ENCODE measurements at places on chromosomes 4 and X.

- DNase-seq, result no peak
Measured at GRCh38 chr4:42871261-42871660, 21.3 kb upstream of the GRXCR1 start.

GRCh38 chr4:39635023-39635422 lies 3.6 kb downstream of the SMIM14 start:
- DNase-seq, result no peak

GRCh38 chr4:82394896-82395295 lies 21.1 kb upstream of the HNRNPD start:
- DNase-seq, result no peak

GRCh38 chr4:135838889-135839288 lies 1637.3 kb upstream of the PABPC4L start:
- no peak for DNase-seq

GRCh38 chr4:116016201-116016600 lies 902.8 kb upstream of the NDST4 start:
- peak; percentile 48 for DNase-seq

- DNase-seq, result no peak
Measured at GRCh38 chrX:87516717-87517121, 883 bp upstream of the KLHL4 start.

- no peak for DNase-seq
Measured at GRCh38 chr4:1623821-1624518, 60.1 kb downstream of the FAM53A start.

DNA sequence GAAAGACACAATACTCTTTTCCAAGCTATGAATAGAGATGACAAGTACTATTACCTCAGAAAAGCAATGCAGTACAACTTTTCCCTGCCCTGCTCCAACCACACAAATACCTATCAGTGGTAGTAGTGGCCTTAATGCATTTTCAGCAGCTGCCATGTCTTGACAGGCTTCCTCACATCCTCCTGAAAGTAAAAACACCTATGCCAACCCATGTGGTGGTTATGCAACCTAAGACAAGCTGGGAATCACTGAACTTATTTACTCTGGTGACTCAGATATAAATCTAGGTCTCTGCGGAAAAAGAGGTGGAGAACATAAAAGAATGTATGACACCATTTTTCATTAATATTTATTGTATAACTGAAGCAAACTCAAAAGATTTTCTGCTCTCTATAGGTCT lies 14.5 kb downstream of the WDFY3 start:
- no peak for DNase-seq

- no peak for DNase-seq
Measured at GRCh38 chr4:3176367-3177229, 72.4 kb upstream of the MSANTD1 start.

- DNase-seq, result no peak
Measured at GRCh38 chr4:26441102-26441501, 49.2 kb downstream of the CCKAR start.

DNA sequence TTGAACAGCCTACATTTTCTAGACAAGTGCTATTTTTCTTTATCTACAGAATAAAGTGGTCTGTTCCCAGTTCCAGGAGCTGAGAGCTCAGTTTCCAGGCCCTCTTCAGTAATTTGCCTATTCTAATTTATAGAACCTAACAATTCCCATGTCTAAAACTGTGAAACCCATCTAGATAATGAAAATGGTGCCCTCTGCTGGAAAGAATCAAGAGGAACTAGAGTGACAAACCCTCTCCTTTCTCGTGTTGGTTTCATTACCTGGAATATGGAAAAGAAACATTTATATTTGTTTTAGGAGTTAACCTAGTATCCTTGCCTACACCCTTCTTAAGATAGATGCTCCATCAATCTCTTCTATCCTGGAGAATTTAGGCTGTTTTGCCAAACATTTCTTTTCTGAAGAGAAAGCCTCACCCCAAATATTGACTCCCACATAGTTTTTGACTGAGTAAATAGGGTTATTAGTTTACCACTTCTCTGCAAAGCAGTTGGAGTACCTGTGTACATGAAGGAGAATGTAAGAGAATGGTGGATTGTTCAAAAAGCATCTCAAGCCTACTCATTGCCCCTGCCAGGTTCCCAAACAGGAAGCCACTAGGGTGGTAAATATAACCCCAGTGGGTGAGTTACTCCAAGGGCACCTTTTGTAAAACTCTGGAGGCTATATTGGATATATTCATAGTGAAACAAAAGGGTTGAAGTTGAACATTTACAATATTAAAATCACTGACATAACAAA lies 121.6 kb downstream of the RASL11B start:
- DNase-seq, result peak; percentile 22

DNA sequence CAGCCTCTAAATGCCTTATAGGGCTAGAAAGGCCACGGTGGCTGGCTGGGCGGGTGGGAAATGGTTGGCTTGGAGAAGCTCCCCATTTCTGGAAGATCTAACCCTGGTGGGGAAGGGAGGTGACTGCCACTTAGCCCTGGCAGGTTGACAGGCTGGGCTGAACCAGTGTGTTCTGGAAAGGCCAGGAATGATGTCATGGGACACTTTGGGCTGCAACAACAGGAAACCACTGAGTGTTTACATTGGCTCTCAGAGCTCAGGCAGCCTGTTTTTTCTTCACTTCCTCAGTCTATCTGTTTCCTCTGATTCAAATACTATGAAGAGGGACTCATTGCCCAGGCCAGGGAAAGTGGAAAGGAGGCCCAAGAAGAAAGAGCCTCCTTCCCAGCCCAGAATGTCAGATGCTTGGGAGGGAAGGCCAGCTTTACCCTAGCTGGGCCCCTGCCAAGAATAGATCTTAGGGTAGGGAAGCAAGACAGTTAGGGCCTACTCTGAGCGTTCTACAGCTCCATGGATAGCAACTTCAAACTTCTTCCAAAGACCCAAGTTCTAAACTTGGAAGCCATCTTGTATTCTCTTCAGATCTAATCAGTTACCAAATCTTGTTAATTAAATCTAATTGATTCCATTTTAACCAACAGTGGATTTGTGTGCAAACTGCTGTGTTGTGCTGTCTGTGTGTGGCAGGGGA lies 65.8 kb upstream of the MSN start:
- DNase-seq, result peak; percentile 75

DNA sequence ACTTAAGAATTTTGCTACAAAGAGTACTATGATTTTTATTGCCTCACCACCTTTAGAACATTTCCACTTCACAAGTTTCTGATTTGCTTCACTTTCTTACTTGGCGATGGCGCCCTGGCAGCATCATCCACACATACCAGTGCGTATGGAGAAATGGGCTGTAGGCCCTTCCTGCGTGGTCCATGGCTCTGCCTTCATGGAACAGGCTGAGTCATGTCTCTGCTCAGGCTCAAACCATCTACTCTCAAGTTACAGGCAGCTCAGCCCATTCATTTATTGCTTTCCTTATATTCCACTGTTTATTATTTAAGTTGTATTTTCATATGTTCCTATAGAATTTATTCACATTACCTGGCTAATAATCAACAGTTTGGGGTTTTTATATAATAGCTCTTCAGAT lies 21.1 kb downstream of the CASP3 start:
- no peak for DNase-seq

- DNase-seq, result peak; percentile 44
Measured at GRCh38 chr4:6974138-6974848, 64.7 kb downstream of the TBC1D14 start.

DNA sequence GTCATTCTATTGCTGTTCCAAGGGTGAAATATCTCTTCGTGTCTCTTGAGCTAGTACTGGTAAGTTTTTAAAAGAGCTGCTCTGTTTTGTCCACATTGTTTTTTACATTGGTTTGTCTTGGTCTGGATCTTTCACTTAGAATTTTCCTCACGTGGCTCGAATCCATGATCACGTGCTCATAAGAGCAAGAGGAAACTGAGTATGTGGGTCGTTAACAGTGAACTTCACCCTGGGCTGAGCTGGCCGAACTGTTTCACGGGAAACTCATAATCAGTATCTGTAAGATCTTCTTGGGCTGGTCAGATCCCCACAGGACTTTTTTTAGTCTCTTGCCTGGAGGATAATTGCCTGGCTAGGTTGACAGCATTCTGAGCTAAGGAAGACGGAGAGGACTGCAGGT lies 77.8 kb upstream of the HELT start:
- no peak for DNase-seq

GRCh38 chr4:128444544-128445302 lies 157.1 kb upstream of the PGRMC2 start:
- no peak for DNase-seq

GRCh38 chr4:106371161-106371560 lies 2.6 kb upstream of the GIMD1 start:
- DNase-seq, result no peak

- DNase-seq, result no peak
Measured at GRCh38 chr4:188308142-188308541, 168.9 kb downstream of the TRIML1 start.

- no peak for DNase-seq
Measured at GRCh38 chrX:41796577-41796976, 72.6 kb downstream of the GPR82 start.

GRCh38 chr4:10554694-10555093 lies 97.5 kb upstream of the ZNF518B start:
- no peak for DNase-seq

DNA sequence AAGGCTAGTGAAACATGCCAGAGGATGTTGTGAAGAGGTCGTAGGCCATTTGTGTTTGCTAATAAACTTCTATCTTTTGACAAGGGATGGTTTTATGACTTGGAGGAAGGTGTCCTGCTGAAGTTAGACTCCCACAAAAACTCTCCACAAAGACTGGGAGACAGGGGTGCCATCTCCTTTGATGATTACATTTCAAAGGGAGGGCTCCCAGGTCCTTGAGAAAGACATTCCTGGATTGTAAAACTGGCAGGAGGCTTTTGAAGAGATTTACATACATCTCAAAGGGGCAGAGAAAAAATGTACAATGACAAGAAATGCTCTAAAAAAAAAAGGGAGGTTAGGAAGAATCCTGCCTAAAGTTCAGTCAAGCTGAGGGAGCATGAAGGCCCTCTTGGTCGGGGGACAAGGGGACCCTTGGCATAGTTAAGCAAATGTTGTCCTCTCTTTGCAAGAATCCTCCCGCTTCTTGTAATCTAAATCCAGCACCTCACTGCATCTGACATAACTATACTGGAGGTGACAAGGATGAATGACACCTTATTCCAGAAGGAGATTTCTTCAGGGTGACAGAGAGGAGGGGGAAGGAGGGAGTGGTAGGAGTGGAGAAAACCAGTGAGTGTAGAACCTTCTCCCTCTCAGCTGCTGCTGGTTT lies 41.1 kb upstream of the MGST2 start:
- no peak for DNase-seq

- DNase-seq, result no peak
Measured at GRCh38 chr4:3390288-3390811, 51.4 kb upstream of the HGFAC start.

DNA sequence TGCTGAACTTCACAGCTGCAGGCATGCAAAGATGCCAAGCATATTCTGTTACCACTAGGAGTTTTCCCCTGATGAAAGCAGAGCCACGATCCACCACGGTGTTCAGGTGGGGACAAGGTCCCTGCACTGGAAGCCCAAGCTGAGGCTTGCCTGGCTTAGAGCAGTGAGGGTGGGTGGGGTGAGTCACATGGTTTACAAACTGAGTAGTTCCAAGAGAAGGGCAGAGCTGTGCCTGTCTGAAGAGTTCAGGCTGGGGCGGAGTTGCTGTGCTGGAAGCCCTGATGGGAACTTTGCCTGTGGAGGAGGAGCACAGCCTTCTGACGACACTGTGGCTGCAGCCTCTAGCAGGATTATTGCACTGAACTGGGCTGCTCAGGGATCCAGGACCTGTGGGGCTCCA lies 45.5 kb downstream of the FAM9B start:
- no peak for DNase-seq

- no peak for DNase-seq
Measured at GRCh38 chr4:117971403-117971802, 62.9 kb upstream of the NDST3 start.

- DNase-seq, result no peak
Measured at GRCh38 chr4:8831221-8832112, 40.2 kb downstream of the HMX1 start.

GRCh38 chrX:38458071-38458470 lies 103.3 kb upstream of the TSPAN7 start:
- DNase-seq, result no peak

DNA sequence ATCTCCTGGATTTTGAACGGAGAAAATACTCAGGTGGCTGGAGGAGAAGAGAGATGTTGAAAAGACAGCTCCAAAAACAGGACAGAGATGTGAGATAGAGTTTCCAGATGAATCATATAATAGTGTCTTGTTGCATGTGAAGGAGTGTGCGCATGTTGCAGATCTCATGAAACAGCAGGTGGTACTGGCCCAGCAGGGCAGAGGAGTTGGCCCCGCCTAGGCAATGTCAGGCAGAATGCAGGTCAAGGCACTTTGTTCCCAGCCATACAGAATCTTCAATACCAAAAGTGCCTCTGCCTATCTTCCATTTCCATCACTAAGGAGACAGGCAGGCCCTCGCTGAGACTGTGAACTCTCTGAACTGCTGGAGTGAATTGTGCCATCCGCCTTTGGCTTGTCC lies 63.9 kb upstream of the FAT1 start:
- DNase-seq, result no peak
